A549 treated with GW870086 at 1 μM for 4 hours (cell line): ENCODE measurements at places on chromosomes 4 and X. TPM values are rescaled to one million over a fixed set of nuclear protein-coding genes. Genes with fewer than 3 reads are reported as not detected.

SPANXN3 gene
- total RNA-seq = not detected in 5 replicates

ETNPPL gene
- not detected in 5 replicates for total RNA-seq

RBM10 gene
- total RNA-seq = 30.5 to 41.1 TPM (median 37.6 TPM) in 5 replicates

DKC1 gene
- 156 to 200 TPM (median 164 TPM) in 5 replicates for total RNA-seq

RHOXF1 gene
- total RNA-seq = not detected in 5 replicates

SPANXA2 gene
- total RNA-seq = 0.28 to 0.40 TPM in 2 of 5 replicates, not detected in the others

MAGEB2 gene
- not detected in 5 replicates for total RNA-seq

STS gene
- total RNA-seq = 1.5 to 2.1 TPM (median 2.0 TPM) in 5 replicates

NPY5R gene
- total RNA-seq = not detected in 5 replicates

BTK gene
- 0.12 to 0.34 TPM (median 0.14 TPM) in 5 replicates for total RNA-seq

SLC10A4 gene
- total RNA-seq = 4.5 to 7.6 TPM (median 7.4 TPM) in 5 replicates

FGF5 gene
- 0.15 to 0.38 TPM (median 0.34 TPM) in 5 replicates for total RNA-seq

RBMXL3 gene
- total RNA-seq = not detected in 5 replicates

CCDC160 gene
- 0.12 TPM in 1 of 5 replicates, not detected in the others for total RNA-seq

LONRF3 gene
- total RNA-seq = 2.8 to 3.6 TPM (median 3.3 TPM) in 5 replicates

NXF2B gene
- total RNA-seq = not detected in 5 replicates

MAP7D3 gene
- total RNA-seq = 10.1 to 16.0 TPM (median 13.0 TPM) in 5 replicates

DRP2 gene
- total RNA-seq = 0.06 to 0.19 TPM (median 0.16 TPM) in 5 replicates

NWD2 gene
- total RNA-seq = not detected in 5 replicates

ZGRF1 gene
- 2.8 to 4.2 TPM (median 3.6 TPM) in 5 replicates for total RNA-seq

CLNK gene
- not detected in 5 replicates for total RNA-seq

SLC9B1 gene
- 0.16 to 0.28 TPM in 2 of 5 replicates, not detected in the others for total RNA-seq

TMSB15B gene
- 5.7 to 8.2 TPM (median 7.5 TPM) in 5 replicates for total RNA-seq

IL1RAPL2 gene
- total RNA-seq = not detected in 5 replicates

FGFR3 gene
- 1.2 to 3.1 TPM (median 2.8 TPM) in 5 replicates for total RNA-seq

GABRB1 gene
- total RNA-seq = not detected in 5 replicates

MAP3K15 gene
- 1.4 to 2.3 TPM (median 1.9 TPM) in 5 replicates for total RNA-seq

SLC25A53 gene
- total RNA-seq = 3.4 to 4.7 TPM (median 4.3 TPM) in 5 replicates

MAGEA9B gene
- not detected in 5 replicates for total RNA-seq

ASB11 gene
- total RNA-seq = not detected in 5 replicates

PLAC8 gene
- 0.75 to 2.0 TPM (median 1.5 TPM) in 5 replicates for total RNA-seq

ARHGAP6 gene
- 0.07 TPM in 1 of 5 replicates, not detected in the others for total RNA-seq

RPS6KA6 gene
- total RNA-seq = 3.9 to 5.9 TPM (median 5.5 TPM) in 5 replicates

SPANXC gene
- 0.58 to 0.65 TPM (median 0.64 TPM) in 3 of 5 replicates, not detected in the others for total RNA-seq
